ENCODE measurements at places on chromosomes 7 and 10. TPM values are rescaled to one million over a fixed set of nuclear protein-coding genes. Genes with fewer than 3 reads are reported as not detected.

DNA sequence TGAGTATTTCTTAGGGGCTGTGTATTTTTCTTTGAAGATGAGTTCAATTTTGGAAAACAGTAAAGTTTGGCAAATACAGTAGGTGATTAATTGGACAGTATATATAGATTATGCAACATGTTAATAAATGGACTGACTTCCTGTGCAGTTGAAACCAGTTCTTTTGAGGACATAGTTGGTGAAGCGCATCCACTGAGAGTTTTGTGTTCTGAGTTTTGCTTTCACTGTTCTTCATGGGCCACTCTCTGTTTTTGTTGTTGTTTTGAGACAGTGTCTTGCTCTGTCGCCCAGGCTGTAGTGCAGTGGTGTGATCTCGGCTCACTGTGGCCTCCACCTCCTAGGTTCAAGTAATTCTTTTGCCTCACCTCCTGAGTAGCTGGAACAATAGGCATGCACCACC, 109.0 kb downstream of the SDHAF3 start:
- no peaks in the 10 kb centered on the region for H3K4me1 ChIP-seq
- no peak for DNase-seq
- H3K36me3 ChIP-seq: no peaks in the 10 kb centered on the region
- H3K27me3 ChIP-seq: no peaks in the 10 kb centered on the region
- no peak overlapping the region for H3K27ac ChIP-seq

- H3K4me1 ChIP-seq: no peaks in the 10 kb centered on the region
- H3K27me3 ChIP-seq: no peaks in the 10 kb centered on the region
- no peak for DNase-seq
- no peaks in the 10 kb centered on the region for H3K36me3 ChIP-seq
Observed at GRCh38 chr10:2464483-2464882, 602.9 kb upstream of the PFKP start.

The IGFBP1 gene
- 0.99 TPM for total RNA-seq

The TMEM130 gene
- 0.66 TPM for total RNA-seq

The TSPAN33 gene
- total RNA-seq: 12.5 TPM

Measured in body of pancreas (tissue), 4 donors.